ENCODE measurements at places on chromosomes 7 and 10.
A peak's percentile ranks its signal among the peaks of the same experiment; 100 is the strongest.

DNA sequence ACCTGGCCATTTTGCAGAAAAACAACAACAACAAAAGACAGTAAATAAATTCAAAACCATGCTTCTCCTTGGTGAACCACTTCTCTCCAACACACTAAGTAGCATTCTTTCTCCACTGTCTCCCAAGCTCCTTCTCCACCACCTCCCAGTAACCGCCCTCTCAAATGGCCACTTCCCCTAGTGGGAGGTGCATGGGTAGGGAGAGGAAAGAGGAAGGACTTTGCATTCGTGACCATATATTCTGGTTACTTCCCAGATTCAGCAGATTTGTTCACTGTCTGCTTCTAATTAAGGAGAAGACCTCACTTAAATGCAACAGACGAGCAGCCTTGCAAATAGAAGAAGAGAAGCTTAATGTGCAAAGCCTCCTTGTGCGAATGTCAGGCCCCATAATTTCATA is 166.8 kb downstream of the SORCS1 start:
- no peak for DNase-seq

DNA sequence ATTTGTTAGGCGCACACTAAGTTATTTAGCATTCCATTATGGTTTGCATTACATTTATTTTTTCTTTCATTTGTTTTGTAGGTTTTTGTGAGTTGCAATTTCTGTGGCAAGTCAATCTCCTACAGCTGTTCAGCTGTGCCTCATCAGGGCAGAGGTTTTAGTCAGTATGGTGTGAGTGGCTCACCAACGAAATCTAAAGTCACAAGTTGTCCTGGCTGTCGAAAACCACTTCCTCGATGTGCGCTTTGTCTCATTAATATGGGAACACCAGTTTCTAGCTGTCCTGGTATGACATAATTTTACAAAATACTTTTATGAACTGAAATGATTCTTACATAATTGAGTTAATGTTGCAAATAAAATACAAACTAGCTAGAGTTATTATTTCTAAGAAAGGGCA is 29.5 kb downstream of the MIOS start:
- no peak for DNase-seq

GRCh38 chr7:17474724-17475344 is 176.4 kb downstream of the AHR start:
- peak; percentile 26 for DNase-seq

DNA sequence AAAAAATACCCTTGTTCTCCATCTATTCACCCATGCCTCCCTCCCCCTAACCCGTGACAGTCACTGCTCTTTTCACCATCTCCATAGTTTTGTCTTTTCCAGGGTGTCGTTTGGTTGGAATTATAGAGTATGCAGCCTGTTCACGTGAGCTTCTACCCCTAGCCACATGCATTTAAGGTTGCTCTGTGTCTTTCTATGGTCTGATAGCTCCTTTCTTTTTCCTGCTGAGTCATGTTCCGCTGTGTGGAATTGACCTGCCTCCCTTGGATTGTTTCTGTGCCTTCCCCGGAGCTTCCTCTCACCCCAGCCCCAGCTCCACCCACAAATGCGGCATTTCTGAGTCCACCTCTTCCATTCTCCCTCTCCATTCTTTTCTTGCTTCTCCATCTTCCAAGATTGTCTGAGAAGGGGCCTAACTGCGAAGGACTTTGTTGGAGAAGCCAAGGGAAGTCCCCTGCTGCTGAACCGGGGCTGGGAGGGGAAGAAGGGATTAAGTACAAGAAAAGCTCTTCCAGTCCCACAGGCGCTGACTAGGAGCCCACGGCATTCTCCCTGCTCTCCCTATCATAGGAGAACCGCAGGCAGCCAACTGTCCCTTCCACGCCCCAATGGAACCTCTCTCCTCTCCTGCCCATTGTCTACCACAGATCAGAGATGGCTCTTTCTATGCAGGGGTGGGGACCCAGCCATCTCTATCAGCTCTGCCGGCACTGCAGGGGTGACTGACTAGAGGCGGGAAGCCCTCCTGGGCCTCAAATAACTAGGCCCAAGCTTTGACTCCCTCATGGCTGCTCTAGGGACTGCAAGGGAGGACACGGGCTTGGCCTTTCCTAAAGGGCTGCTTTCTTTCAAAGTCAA is 87.5 kb upstream of the ANLN start:
- peak; percentile 81 for DNase-seq

- peak; percentile 8 for DNase-seq
Measured at GRCh38 chr7:33423646-33424020, 294.3 kb downstream of the BBS9 start.

- DNase-seq = no peak
Measured at GRCh38 chr10:131555406-131555805, 243.9 kb upstream of the TCERG1L start.

GRCh38 chr7:23895666-23896096 is 185.7 kb downstream of the STK31 start:
- no peak for DNase-seq

DNA sequence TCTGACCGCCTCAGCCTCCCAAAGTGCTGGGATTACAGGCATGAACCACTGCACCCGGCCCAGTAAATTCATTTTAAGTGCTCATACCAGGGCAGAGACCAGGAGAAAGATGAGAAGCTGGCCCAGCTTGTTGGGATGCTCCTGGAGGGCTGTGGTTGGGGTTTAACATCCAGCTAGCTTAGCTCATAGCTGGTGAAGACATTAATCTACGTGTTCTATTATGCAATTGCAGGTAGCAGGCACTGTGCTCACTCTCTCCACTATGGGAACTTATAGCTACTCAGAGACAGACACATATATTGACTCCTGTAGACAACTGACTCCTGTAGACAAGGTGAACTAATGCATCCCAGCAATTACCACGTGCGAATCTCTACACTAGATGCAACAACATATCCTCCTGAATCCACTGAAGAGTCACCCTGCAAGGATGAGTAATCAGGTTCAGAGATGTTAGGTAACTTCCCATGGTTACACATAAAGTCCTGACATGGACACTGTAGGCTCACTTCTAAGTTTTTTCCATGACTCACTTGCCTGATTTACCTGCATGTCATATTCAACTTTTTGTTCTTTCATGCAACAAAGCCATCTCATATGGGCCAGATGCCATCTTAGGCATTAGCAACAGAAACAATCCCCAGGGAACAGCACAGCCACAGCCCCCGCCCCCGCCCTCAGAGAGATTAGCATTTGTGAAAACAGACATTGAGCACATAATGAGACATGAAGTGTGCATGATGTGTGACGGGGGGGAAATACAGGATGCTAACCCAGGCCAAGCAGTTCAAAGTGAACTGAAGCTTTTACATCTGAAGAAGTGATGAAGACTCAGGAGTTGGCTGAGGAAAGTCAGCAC is 37.2 kb downstream of the ERLIN1 start:
- no peak for DNase-seq

DNA sequence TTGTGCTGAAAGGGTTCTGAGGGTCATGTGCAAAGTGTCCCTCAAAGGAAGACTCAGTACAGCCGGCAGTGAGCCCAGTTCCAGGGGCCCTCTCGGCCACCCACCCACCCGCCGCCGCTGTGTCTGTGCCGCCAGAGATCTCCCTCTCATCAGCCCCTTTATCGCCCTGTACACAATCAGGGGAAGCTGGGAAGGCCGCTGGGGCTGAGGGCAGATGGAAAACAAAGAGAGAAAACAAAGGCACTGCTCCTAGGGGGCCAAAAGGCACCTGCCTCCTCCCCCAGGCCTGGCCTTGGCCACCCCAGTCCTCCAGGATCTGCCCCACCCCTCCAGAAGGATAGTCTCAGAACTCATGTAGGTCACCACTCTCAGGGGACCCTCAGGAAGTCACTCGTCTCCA is 67.0 kb downstream of the ZMIZ1 start:
- no peak for DNase-seq

All from NCI-H69 (cell line).